Spleen (tissue), 13 donors: ENCODE measurements at places on chromosomes 7 and 10. TPM values are rescaled to one million over a fixed set of nuclear protein-coding genes. Genes with fewer than 3 reads are reported as not detected.

- peak; percentile 82 for DNase-seq
- peaks cover 1% of the 10 kb centered on the region for H3K36me3 ChIP-seq
- peaks cover 60% of the 10 kb centered on the region for H3K4me1 ChIP-seq
- H3K4me3 ChIP-seq: no peak overlapping the region
- peak overlapping the region; percentile 87 for H3K27ac ChIP-seq
- H3K27me3 ChIP-seq: peaks cover 13% of the 10 kb centered on the region
These were observed 1.9 kb upstream of the EPHB4 start for GRCh38 chr7:100829150-100829716.

The KCP gene
- polyA plus RNA-seq: 0.35 TPM

GRCh38 chr10:58742141-58742540 is 229.5 kb downstream of the BICC1 start:
- no peak for DNase-seq
- H3K4me1 ChIP-seq: no peaks in the 10 kb centered on the region
- H3K36me3 ChIP-seq: no peaks in the 10 kb centered on the region
- no peaks in the 10 kb centered on the region for H3K27me3 ChIP-seq

- no peak for DNase-seq
- H3K4me3 ChIP-seq: no peak overlapping the region
- no peak overlapping the region for H3K27ac ChIP-seq
- H3K36me3 ChIP-seq: no peaks in the 10 kb centered on the region
- no peaks in the 10 kb centered on the region for H3K27me3 ChIP-seq
- H3K4me1 ChIP-seq: no peaks in the 10 kb centered on the region
These were observed 245.9 kb downstream of the SKAP2 start for GRCh38 chr7:26618449-26618848.

The GPR15LG gene
- not detected for polyA plus RNA-seq

- no peak overlapping the region for H3K4me3 ChIP-seq
- DNase-seq: no peak
- H3K27me3 ChIP-seq: no peaks in the 10 kb centered on the region
- H3K4me1 ChIP-seq: peaks cover 25% of the 10 kb centered on the region
- H3K27ac ChIP-seq: peak overlapping the region; percentile 8
These were observed 13.6 kb downstream of the GIMAP4 start for GRCh38 chr7:150580638-150581394.

The POM121 gene
- 16.5 TPM for polyA plus RNA-seq

The TLX1 gene
- polyA plus RNA-seq: 5.7 TPM

GRCh38 chr7:140315498-140316164 is 82.7 kb downstream of the SLC37A3 start:
- no peak for DNase-seq
- no peaks in the 10 kb centered on the region for H3K36me3 ChIP-seq
- peak overlapping the region; percentile 36 for H3K4me3 ChIP-seq
- peak overlapping the region; percentile 19 for H3K27ac ChIP-seq

The ZNF804B gene
- polyA plus RNA-seq: not detected

- H3K4me1 ChIP-seq: peaks cover 100% of the 10 kb centered on the region
- H3K27me3 ChIP-seq: peaks cover 96% of the 10 kb centered on the region
- DNase-seq: no peak
- H3K27ac ChIP-seq: peak overlapping the region; percentile 89
- no peaks in the 10 kb centered on the region for H3K36me3 ChIP-seq
These were observed 319 bp upstream of the GATA3 start for GRCh38 chr10:8054244-8054493.

- H3K36me3 ChIP-seq: no peaks in the 10 kb centered on the region
- no peaks in the 10 kb centered on the region for H3K27me3 ChIP-seq
- no peak overlapping the region for H3K27ac ChIP-seq
- no peak for DNase-seq
These were observed 199.1 kb upstream of the PRKCQ start for GRCh38 chr10:6778992-6779701.

The AKR1C2 gene
- 0.91 TPM for polyA plus RNA-seq

- no peak overlapping the region for H3K27ac ChIP-seq
- H3K4me3 ChIP-seq: no peak overlapping the region
- H3K27me3 ChIP-seq: no peaks in the 10 kb centered on the region
- peaks cover 100% of the 10 kb centered on the region for H3K4me1 ChIP-seq
These were observed 15.4 kb downstream of the WDFY4 start for GRCh38 chr10:48700071-48700470.

DNA sequence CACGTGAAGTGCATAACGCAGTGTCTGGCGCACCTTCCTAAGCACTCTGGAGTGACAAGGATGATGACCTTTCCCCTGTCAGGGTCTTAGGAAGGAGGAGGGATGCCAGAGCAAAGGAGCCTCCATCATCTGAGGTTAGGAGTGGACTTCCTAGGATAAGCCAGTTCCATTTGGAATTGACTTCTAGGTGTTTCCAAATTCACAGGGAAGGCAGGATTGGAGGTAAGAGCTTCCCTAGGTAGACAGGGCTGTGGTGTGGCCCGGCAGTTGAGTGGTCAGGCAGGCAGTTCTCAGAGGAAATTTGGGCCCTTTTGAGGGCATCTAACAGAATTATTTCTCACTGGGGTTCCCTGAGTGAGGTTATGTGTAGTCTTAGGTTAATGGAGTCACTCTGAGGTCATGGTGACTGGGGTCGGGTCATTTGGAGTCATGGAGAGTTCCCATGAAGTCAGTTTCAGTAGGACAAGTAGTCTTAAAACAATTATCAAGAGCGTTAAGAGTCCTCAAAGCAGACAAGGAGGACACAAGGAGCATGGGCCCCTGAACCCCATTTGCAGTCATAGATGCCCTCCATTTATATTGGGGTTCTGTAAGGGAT is 8.2 kb downstream of the PPIF start:
- no peak overlapping the region for H3K4me3 ChIP-seq
- peaks cover 86% of the 10 kb centered on the region for H3K4me1 ChIP-seq
- H3K27me3 ChIP-seq: no peaks in the 10 kb centered on the region
